ENCODE measurements at places on chromosomes 11 and 22.

DNA sequence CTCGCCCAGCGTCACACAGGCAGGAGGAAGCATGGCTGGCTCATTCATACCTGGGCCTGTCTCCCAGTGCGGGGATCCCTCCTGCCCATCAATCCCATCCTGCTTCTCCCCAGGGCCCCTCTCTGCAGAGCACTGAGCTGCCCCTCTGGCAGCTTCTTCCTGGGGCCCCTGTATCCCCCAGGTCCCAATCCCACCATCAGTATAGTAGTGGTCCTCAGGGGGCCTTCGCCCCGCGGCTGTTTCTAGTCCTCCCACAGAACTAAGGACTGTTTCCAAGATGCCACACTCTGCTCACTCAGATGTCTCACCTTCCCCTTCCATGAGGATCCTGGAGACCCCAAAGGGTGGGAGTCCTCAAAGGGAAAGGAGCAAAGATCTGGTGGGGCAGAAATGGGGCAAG lies 97.6 kb downstream of the PDE2A start:
- DNase-seq: no peak

DNA sequence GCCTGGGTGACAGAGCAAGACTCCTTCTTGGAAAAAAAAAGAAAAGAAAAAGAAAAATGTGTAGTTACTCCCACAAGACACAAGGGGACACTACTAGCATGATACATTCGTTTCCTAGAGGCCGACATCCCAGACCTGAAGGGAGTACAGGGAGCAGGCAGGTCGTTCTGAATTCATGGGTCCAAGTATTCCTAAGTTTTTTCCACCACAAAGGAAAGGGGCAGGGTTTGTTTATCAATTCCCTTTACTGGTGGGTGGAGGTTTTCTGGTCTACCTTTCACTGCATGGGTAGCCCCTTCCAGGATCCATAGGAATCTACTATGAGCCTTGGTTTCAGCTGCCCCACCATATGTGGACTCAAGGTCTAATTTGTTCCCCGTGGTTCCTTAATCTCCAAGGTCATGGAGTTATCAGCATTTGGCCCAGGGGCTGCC lies 11.8 kb downstream of the TIGD3 start:
- DNase-seq: peak; percentile 88

- DNase-seq: no peak
Measured at GRCh38 chr22:43292630-43293018, 50.5 kb downstream of the SCUBE1 start.

DNA sequence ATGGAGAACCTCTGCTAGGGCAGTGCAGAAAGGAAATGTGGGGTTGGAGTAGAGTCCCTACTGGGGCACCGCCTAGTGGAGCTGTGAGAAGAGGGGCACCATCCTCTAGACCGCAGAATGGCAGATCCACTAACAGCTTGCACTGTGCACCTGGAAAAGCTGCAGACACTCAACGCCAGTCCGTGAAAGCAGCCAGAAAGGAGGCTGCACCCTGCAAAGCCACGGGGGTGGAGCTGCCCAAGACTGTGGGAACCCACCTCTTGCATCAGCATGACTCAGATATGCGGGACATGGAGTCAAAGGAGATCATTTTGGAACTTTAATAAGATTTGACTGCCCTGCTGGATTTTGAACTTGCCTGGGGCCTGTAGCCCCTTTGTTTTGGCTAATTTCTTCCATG lies 8.7 kb downstream of the TSKU start:
- peak; percentile 27 for DNase-seq

- peak; percentile 48 for DNase-seq
Measured at GRCh38 chr22:35777335-35777975, 59.8 kb downstream of the APOL5 start.
